IPS-NIHi11 (cell line): ENCODE measurements at places on chromosomes 12 and 14.
A peak's percentile ranks its signal among the peaks of the same experiment; 100 is the strongest.

- DNase-seq = no peak
Measured at GRCh38 chr14:34201909-34202637, 251.2 kb upstream of the EGLN3 start.

DNA sequence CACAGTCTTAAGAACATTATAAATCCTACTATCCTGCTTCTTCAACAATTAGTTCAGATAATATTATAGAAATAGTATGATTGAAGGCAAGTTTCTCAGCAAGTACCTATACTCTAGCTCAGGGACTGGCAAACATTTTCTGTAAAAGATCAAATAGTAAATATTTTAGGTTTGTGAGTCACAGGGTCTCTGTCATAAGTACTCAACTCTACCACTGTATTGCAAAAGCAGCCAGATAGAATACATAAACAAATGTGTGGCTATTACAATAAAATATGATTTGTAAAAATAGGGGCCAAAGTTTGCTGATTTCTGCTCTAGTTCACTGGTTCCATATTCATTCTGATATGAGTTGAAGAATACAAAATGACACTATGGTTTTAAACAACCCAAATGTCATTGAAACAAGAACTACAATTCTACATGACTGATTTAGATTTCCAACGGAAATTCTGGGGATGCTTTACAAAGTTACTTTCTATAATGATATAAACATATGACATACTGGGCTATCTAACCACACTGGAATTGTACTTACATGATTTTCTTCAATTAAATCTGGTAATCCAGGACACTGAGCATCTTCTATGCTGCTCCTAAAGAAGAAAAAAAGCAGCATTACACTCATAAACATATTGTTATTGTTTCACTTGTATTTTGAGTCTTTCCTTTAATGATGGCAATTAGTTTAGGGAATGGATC, 23.2 kb downstream of the LGALS3 start:
- no peak for DNase-seq

- DNase-seq = no peak
Measured at GRCh38 chr12:22535038-22535437, 9.3 kb downstream of the C2CD5 start.

- DNase-seq = no peak
Measured at GRCh38 chr14:95695051-95695450, 8.8 kb downstream of the TCL1B start.

GRCh38 chr12:122227341-122227740, 1.5 kb upstream of the DIABLO start:
- DNase-seq = no peak

GRCh38 chr14:74942181-74942580, 13.2 kb downstream of the PGF start:
- DNase-seq = no peak

DNA sequence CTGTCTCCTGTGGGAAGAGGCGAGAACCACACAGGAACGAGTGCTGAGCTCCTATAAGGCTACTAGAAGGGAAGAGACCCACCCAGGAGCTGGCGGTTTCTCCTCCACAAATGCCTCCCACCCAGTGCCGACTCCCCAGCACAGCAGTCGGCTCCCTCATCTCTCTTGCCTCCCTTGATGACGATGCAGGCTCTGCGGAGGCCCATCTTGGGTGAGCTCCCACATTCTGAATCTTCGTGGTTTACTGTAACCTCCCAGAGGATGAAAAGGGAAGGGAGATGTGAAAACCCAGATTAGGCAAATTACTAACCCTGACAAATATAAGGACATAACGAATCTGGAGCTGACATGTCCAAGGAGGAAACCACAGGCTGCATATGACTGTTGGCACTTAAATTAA, 23.8 kb downstream of the GRIN2B start:
- no peak for DNase-seq

- DNase-seq = no peak
Measured at GRCh38 chr14:24665440-24665991, 31.5 kb upstream of the GZMB start.

GRCh38 chr12:70721656-70722357, 84.6 kb upstream of the PTPRB start:
- peak; percentile 47 for DNase-seq

- no peak for DNase-seq
Measured at GRCh38 chr12:2537868-2538541, 256.8 kb upstream of the FKBP4 start.

DNA sequence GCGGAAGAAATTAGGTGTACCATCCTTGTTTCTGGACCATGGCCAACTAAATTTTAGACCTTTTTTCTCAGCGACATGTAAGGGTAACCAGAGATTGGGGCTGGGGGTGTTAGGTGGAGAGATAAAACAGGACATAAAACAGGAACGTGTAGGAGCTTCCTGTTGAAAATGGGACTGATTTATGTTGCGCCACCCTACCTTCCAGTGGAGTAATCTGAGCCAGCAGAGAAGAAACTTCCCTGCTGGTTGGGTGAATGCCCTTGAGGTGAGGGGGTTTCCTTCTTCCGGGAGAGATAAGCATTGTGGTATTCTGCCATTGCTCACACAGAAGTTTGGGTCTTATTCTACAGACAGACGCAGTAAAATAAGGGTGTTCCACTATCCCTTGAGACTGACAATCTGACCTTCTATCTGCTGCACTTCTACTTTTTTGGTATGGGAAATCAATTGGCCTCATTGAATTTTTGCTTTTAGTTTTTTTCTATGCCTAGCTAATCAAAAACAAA, 417.6 kb downstream of the PCNX1 start:
- peak; percentile 28 for DNase-seq

GRCh38 chr14:51472881-51473280, 178.8 kb upstream of the FRMD6 start:
- no peak for DNase-seq

DNA sequence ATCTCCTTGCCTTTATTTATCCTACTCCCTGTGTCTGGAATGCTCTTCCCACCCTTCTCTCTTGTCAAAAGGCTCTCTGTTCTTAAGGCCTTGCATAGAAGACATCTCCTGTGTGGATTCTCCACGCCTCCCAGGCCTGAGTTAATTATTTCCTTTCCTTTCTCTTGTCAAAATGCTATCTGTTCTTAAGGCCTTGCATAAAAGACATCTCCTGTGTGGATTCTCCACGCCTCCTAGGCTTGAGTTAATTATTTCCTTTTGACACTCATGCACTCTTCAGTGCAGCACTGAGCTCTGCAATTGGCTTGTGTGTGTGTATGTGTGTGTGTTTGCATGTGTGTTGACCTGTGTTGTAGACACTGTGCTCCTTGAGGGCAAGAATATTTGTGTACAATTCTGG, 52.1 kb upstream of the DCD start:
- no peak for DNase-seq

DNA sequence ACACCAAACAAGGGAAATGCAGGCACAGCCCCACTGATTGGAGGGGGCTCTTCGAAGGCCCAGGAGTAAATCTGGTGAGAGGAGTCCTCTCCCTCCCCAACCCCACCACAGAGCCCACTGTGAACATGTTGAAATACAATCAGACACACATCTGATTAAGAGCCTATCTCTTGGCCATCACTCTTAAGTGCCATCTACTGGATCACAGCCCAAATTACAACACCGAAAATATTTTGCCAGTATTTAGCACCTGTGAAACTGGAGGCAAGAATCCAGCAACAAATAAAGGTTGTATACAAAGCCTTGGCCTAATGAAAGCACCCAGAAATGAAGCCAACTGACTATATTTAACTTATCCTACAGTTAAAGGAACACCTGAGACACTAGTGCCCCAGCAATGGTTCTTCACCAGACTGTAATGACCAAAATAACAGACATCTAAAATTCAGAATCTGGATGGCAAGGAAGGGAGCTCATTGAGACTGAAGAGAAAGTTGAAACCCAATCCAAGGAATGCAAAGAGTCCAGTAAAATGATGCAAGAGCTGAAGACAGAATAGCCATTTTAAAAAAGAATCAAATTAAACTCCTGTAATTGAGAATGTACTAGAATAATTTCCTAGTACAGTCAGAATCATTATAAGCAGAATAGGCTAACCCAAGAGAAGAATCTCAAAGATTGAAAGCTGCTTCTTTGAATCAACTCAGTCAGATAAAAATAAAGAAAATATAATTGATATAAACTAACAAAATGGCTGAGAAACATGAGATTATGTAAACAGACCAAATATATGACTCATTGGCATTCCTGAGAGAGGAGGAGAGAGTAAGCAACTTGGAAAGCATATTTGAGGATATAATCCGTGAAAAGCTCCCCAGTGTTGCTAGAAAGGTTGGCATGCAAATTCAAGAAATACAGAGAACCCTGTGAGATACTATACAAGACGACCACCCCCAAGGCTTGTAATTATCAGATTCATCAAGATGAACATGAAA, 1117.0 kb downstream of the FLRT2 start:
- no peak for DNase-seq
